ENCODE measurements at places on chromosomes 4 and X.

- DNase-seq = peak; percentile 57
Observed at GRCh38 chrX:139559383-139560042, 29.0 kb downstream of the F9 start.

DNA sequence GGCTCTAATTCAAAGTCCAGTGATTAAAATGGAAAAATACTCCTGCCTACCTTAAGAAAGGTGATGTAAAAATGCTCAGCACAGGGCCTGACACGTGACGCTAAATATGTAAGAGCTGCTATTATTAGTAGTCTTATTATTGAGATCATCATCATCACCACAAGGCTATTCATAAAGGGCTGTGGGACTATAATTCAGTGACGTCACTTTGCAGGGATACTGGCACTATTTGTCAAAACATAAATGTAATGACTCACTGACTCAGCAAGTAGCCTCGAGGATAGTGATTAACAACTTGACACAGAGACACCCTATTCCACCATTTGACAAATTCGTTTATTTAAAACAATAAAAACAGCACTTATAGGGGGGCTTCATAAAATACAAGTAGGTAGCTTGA lies 258.9 kb downstream of the SPANXN1 start:
- DNase-seq = no peak

GRCh38 chr4:89906316-89906715 lies 11.7 kb downstream of the MMRN1 start:
- DNase-seq = no peak

DNA sequence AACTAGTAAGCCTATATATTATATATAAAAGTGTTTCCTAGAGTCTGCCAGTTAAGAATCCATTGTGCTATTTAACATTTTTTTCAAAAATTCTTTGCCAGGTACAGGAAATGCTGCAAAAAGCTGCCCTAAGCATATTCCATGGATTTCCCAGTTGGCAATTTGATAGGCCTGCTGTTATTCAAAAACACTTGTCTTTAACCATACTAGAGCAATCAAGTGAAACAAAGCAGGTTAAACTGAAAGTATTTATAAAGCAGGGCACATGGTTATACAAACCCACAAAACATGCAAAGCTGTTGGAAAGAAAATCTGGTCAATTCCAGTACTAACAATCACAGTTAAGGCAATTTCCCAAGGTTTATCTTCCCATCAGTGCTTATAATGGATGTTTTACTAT lies 159.9 kb downstream of the UNC5C start:
- no peak for DNase-seq

DNA sequence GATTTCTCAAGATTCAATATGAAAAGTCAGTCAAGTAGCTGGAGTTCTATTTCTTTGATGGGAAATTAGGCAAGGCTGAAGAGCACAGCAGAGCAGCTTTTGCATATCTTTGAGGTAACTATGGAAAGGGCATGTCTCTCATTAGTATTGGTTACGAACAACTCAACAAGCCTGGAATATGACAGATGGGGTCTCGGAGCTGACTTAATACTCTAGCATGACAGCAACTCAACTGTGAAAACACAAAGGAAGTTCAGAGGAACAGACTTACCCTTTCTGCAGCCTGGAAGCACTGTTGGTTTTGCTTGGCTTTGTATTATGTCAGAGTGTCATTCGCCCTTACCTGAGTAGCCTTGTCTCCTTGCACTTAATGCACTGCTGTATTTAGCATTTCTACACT lies 79.9 kb upstream of the AADAT start:
- DNase-seq = no peak

DNA sequence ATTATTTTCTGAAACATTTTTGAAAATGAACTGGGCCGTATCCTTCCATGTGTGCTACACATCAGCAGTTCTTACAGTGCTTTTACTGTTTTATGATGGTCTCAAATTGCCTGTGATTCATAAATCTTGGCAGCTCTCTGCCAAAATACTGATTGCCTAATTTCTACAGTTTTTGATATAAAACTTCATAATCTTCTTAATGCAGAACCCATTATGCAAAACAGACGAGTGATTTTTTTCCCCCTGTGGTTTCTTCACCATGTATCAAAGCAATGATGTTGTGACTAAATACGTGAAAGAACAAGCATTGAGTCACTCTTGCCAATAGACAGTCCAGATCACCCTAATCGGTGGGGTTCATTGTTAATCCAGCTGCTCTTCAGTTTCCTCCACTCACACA lies 156.4 kb upstream of the WDR1 start:
- no peak for DNase-seq

DNA sequence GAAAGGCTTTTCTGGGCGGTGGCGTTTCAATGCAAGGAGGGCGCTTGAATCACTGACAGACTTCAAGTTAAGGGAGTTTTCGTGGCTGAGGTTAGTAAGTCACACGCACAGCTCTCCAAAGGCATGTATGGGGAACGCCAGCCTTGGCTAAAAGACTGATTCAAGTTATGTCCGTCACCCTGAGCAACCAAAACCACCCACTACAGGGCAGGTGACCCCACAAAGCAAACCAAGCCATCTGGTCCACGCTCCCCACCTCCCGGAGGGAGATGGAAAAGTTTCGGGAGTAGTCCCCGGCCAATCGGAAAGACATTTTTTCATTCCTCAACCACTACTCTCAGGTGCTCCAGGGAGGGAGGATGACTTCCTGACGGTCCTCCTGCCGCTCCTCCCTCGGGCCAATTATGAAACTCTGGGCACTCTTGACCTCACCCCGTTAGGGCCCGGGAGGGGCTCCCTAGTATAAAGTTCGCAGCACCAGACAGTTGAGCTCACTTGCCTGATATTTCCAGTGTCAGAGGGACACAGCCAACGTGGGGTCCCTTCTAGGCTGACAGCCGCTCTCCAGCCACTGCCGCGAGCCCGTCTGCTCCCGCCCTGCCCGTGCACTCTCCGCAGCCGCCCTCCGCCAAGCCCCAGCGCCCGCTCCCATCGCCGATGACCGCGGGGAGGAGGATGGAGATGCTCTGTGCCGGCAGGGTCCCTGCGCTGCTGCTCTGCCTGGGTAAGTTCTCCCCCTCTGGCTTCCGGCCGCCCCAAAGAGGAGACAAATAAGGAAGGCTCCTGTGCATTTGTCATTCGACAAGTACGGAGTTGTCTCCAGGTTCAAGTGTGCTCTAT lies at the start of gene EREG:
EREG (plus strand) TSS at position 494 of the 840 bp plus-strand sequence; CDS start at position 658, 164 bp downstream.
- peak; percentile 67 for DNase-seq
